NCI-H187 treated with DMSO at 0.1 percent for 48 hours (cell line): ENCODE measurements at places on chromosomes 13 and 19.

- no peak for DNase-seq
These were observed 12.9 kb downstream of the CC2D1A start for GRCh38 chr19:13918726-13919411.

- no peak for DNase-seq
These were observed 43.8 kb downstream of the SPTBN4 start for GRCh38 chr19:40510526-40511115.

- DNase-seq: no peak
These were observed 97.9 kb downstream of the MTUS2 start for GRCh38 chr13:28918030-28918429.

DNA sequence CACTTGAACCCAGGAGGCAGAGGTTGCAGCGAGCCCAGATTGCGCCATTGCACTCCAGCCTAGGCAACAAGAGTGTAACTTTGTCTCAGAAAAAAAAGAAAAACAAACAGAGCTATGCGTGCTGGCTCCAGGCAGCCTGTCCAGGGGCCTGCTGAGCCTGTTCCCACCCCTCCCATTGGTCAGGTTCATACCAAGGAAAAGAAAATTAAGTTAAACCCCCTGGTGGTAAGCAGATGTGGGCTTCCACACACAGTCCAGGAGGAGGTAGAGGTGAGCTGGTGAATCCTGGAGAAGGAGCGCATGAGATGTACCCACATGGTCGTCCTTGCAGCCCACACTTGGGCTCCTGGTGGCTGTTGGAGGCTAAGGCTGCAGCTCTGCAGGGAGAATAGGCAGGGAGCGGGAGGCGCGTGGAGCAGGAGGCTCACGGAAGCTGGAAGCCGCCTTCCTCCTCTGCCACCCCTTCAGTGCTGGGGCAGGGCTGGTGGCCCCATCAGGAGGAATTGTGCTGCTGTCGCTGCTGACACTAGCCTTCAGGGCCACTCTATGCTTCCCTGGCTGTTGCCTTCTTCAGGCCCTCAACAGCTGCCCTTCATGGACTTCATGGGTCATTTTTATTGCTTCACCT, 10.5 kb upstream of the CHAMP1 start:
- no peak for DNase-seq

GRCh38 chr19:15397236-15397635, 17.6 kb upstream of the AKAP8 start:
- no peak for DNase-seq

- no peak for DNase-seq
These were observed 56.2 kb downstream of the LACC1 start for GRCh38 chr13:43935878-43936277.

DNA sequence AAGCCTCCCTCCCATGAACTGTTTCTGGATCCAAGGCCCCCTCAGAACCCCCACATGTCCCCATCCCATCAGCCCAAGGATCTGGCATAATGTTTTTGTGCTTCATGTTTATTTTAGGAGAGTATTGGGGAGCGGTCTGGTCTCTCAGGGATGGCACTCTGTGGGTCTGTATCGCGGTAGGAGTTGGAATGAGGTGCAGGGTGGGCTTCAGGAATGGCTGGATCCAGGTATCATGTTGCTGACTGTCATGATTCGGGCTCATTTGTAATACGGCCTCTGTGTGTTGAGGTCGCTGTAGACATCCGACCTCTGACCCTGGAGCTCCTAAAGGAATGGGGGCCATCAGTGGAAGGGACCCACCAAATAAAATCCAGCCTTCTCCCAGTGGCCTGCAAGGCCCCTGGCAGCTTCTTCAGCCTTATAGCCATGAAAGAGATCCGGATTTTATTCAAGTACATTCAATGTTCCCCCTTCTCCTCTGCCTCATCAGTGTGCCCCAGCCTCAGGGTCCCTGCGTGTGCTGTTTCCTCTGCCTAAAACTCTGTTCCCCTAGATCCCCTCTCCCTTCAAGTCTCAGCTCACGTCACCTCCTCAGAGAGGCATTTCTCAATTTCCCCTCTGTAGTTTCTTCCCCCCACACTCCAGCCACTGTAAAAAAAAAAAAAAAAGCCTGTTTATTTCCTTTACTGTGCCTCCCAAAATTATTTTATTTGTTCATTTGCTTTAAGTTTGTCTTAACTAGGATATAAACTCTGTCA, 2.2 kb downstream of the HCST start:
- DNase-seq: no peak

DNA sequence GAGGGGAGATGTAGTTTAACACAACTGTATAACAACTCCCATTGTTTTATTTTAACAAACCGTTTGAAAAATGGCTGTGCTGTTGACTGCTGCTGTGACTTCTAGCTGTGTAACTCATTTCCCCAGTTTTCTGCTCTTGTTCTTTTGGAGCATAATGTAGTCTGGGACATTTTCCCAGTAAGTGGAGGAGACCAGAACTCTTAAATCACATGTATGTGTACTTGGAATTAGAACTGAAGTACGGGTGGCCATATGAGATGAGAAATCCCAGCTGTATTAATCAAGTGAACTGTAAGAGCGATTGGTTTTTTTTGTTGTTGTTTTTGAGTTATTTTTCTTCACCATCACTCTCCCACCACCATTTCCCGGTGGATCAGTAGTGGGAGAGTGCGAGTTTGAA, 49.4 kb upstream of the RNF113B start:
- no peak for DNase-seq

DNA sequence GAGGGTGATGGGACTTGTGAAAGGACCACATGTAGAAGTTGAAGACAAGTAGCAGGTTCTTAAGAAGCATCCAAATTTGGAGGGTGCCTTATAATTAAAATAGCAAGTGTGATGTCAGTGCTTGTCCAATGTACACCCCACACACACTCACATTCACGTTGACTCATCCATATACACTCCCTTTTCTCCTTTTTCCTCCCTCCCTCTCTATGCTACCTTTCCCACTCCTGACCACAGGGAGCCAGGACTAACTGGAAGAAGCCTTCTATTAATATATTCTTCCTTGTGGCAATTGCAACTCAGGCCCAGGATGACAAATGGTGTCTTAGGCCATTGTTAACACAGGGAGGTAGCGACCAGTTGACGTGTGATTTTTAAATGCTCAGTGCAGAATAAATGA, 16.3 kb upstream of the GPR183 start:
- no peak for DNase-seq

- no peak for DNase-seq
These were observed 1.8 kb downstream of the MBNL2 start for GRCh38 chr13:97223711-97224541.

GRCh38 chr13:105799155-105799554, 736.3 kb downstream of the EFNB2 start:
- no peak for DNase-seq

GRCh38 chr13:69107436-69107835, 1000.2 kb upstream of the ATXN8OS start:
- no peak for DNase-seq

- no peak for DNase-seq
These were observed 591.9 kb downstream of the DACH1 start for GRCh38 chr13:71274923-71275608.

DNA sequence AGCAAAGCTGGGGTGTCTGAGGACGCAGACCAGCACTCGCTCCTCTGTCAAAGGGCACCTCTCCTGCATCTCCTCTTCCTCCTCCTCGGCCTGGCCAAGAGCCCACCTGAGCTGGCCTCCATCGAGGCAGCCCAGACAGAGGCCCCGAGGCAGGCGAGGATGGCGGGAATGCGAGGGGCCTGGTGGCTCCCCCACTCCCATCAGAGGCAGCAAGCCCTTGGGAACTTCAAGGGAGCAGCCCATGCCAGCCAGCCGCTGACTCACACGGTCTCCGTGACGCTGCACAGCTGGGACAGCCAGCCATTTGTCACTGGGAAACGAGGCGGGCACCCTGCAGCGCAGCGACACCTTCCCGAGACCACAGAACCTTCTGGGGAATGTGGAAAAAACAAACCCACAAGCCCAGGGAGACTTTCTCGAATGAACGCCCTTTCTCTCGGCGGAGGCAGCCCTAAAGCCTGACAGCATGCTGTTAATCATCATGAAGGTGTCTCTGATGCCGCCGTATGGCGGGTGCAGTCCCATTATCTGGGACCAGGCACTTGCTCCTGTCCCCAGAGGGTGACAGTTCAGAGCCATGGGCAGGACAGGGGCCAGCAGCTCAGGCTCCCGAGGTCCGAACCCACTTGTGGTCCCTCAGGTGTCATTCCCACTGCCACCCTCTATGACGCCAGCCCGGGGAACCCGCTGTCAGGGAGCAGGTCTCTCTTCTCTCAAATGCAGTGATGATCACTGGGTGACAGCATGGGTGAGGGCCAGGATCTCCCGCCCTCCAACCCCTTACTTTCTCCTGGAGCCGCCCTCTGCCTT, 53.0 kb downstream of the PEPD start:
- no peak for DNase-seq

DNA sequence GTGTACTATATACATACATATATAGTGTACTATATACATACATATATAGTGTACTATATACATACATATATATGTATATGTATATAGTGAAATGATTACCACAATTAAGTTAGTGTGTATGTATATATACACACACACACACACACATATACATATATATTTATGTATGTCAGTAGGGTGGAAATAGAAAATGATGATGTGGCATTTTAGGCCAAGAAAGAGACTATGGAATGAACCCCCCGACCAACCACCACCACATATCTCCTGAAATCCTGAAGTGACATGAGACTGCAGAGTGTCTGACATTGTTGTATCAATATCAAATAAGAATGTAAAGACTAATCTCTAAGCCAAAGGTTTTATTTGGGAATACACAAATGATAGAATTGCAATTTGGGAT, 107.6 kb downstream of the RFC3 start:
- no peak for DNase-seq

DNA sequence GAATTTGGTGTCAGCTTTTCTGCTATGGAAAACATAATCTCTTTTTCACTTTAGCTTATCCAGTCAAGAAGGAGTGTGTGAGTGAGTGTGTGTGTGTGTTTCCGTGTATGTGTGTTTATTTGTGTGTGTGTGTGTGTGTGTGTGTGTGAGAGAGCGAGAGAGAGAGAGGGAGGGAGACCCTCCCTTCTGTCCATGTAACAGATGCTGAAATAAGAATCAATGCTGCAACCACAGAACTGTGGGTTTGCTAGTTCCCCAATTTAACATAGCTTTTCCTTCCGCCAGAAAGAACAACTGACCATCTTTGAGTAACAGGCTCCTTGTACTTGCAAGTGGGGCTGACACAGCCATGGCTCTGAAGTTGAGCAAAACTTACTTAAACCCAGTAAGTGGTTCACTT, 5.2 kb downstream of the LCP1 start:
- no peak for DNase-seq

- no peak for DNase-seq
These were observed 32.3 kb downstream of the COL4A1 start for GRCh38 chr13:110274687-110275086.

GRCh38 chr13:81388400-81388799, 1047.5 kb upstream of the SPRY2 start:
- no peak for DNase-seq

DNA sequence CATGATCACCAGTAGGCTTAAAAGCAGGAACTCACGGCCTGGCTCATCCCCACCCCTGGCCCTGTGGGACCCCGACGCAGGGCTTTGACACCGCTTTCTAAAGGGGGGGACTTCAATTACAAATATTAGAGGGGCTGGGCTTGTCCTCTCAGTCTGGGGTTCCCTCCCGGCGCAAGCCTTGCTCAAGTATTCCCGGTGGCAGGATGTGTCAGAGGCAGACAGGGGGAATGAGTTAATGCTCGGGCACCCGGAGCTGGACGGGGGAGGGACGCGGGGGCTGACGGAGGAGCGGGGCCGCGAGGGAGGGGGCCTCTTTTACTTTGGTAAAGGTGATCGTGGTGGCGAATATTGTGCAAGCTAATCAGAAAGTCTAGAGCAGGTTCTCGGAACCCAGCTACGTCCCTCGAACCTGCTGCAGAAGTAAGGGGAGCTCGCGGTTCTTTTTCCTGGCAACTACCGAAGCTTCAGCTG, 1.1 kb downstream of the FGF14 start:
- DNase-seq: no peak

DNA sequence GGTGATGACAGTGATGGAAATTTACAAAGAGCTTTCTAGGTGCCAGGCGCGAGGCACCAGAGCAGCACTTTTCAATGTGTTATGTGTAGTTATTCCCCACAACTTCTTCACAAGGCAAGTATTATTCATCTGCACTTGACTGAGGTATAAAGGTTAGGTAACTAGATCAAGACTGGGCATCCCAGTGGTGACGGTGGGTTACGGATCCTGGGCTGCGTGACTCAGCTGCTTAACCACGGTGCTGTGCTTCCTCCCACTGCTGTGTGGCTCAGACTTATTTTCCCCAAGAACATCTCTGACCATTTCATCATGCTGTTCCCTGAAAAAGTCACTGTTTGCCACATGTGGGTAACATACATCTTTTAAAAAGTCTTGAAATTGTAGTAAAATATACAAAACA, 19.3 kb downstream of the EDDM13 start:
- DNase-seq: no peak

- no peak for DNase-seq
These were observed 113.9 kb upstream of the UBL3 start for GRCh38 chr13:29964181-29964845.

- no peak for DNase-seq
These were observed 8.9 kb upstream of the ELF1 start for GRCh38 chr13:41028051-41028450.

- no peak for DNase-seq
These were observed 776 bp downstream of the DNAJC3 start for GRCh38 chr13:95677564-95678266.

DNA sequence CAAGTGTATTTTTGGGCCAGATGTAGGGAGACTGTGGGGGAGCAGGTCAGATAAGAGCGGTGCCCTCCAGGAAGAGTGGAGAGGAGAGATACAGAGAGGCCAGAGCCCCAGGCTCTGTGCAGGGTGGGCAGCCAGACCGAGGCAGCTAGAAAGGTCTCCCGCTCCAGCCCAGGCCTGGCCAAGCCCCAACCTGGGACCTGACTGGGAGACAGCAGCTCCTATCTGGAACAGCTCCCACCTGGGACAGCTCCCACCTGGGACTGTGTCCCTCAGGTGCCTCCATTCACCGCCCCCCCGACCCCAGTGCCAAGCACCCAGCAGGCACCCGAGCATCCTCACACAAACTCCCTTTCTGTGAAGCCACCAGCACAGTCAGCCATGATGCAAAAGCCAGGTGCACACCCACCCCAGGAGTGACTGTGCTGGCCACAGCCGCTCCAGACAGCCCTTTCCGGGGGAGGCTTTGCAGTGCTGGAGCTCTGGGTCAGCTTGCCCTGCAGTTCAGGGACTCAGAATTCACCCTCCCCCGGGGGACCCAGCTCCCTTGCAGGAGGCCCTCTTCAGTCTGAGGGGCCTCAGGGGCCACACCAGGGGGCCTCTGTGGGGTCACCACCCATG, 2.1 kb upstream of the GRTP1 start:
- no peak for DNase-seq

- no peak for DNase-seq
These were observed 34.9 kb upstream of the DCLK1 start for GRCh38 chr13:36166046-36166445.
